Activated gamma-delta T cell treated with Interleukin-2 at 50 U/mL for 16 hours (primary cell): ENCODE measurements at places on chromosomes 12 and 14.

DNA sequence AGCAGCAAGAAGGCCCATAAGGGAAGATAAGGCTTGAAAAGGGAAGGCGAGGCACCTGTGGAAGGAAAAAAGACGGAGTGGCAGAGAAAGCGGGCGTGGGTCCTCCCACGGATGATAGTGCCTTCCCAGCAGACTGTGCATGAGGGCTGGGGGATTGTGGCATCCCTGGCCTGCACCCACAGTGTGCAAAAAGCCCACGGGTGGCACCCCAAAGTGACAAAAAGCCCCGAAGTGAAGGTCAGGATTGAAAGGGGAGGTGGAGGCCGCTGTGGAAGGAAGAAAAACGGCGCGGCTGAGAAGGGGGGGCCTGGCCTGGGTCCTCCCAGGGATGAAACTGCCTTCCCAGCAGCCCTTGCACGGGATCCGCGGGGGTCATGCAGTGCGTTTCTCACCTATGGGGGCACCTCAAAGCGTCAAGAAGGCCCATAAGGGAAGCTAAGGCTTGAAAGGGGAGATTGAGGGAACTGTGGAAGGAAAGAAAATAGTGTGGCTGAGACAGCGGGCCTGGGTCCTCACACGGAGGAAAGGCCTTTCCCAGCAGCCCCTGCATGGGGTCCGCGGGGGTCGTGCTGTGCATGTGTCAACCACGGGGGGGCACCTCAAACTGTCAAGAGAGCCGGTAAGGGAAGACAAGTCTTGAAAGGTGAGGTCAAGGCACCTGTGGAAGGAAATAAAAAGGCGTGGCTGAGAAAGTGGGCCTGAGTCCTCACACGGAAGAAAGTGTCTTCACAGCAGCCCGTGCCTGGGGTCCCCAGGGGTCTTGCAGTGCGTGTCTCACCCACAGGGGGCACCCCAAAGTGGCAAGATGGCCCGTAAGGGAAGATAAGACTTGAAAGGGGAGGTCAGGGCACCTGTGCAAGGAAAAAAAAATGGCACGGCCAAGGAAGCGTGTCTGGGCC is 274.1 kb downstream of the ALG10 start:
- no peak for DNase-seq

DNA sequence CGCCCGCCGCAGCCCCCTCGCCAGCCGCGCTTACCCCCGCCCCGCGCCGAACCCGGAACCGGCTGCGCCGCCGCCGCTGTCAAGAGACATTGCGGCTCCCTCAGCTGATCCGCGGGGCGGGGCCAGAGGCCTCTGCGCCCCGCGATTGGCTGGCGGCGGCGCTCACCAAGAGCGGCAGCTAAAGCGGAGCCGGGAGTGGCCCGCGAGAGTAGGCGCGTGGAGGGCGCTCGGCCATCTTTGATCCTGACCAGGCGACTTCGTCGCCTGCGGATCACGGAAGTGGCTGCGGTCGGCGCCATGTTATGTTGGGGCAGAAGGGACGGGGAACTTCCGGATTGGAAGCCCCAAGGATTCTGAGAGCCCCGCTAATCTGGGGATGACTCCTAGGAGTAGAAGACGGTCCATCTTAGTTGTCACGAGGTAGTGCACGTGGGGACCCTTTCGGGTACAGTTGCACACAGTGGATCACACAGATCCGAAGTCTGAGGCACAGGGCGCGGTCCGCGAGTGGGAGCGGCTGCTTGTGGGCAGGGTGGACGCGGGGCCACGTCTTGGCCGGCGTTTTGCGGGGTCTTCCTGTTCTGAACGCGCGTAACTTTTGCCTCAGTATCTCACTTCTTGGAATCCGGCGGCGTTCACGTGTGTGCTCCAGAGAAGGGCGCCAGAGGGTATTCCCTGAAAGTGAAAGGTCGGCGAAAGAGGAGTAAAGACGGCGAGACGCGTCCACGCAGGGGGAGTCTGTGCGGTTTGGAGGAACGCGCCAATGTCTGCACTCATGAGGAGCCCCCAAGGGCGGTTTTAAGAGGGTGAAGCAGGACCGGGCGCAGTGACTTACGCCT is at the start of gene CHFR:
TSS of gene CHFR (minus strand) at position 93 of the 839 bp plus-strand sequence. CDS start 277 bp downstream, outside the sequence.
- DNase-seq: peak; percentile 91

DNA sequence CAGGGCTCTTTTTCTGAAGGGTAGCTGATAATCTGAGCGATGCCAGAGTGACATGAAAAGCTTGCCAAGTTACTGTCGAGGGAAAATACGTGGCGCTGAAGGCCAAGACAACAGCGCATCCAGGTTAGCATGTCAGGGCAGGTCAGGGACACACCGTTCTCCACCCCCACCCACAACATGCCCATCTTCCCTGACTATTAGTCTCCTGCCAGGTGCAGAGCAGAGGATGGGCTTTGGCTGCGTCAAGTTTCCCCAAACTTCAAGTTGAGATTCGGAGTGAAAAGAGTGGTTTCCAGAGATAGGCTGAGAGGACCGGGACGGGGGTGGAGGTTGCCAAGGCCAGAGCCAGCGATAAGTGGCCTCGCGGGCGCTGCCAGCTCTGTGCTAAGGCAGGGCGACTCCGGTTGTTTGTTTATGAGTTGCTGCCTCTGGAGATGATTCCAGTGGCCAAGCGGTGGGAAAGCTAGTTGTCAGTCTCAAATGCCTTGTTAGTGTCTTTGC is 1.7 kb downstream of the TRHDE start:
- no peak for DNase-seq

DNA sequence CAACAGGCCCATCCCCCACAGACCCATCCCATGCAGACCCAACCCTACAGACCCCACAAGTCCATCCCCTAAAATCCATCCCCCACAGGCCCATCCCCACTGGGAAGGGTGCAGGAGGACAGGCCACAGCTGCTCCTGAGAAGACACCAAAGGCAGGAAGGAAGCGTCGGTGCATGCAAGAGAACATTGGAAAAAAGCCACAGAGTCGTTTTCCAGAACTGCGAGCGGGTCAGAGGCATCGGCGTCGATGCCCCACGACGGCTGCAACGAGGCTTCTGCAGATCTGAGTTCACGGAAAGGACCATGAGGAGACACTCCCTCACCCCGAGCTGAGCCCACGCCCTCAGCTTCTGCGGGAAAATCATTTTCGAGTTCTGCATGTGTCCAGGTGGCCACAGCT is 59.6 kb upstream of the GALNT9 start:
- no peak for DNase-seq

DNA sequence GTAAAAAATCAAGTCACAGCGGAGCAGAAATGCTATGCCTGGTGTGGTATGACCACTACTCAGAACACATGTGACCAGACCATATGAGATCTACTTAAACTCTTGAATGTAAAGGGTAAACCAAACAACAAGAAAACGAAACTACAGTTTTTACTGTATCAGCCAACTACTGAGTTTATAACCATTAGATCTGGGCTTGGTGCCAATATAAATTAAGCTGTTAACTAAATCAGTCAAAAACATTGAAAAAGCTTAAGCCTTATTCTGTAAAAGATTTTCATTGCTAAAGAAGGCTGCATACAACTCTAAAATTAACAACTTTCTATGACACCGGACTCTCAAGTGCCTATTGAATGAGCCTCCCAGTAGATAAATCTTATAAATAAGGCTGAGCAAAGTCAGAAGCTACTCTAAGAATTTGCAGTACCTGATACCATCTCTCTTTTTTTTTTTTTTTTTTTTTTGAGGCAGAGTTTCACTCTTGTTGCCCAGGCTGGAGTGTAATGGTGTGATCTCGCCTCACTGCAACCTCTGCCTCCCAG is 35.4 kb downstream of the SPTLC2 start:
- DNase-seq: no peak

DNA sequence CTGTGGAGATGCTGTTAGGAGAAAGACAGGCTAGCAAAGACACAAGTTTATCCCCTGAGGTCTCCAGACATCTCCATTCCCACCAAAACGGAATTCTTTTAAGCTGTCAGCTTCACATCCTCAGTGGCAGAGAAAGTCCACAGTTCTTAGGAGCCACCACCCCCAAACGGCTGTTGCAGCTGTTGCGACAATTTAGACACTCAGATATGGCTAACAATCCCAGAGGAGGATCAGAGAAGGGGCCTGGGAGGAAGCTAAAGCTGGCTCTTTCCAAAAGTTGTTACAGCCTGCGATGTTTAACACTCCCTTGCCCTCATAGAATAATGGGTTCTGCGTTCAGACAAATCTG is 1.9 kb upstream of the ATP5MC2 start:
- DNase-seq: no peak

DNA sequence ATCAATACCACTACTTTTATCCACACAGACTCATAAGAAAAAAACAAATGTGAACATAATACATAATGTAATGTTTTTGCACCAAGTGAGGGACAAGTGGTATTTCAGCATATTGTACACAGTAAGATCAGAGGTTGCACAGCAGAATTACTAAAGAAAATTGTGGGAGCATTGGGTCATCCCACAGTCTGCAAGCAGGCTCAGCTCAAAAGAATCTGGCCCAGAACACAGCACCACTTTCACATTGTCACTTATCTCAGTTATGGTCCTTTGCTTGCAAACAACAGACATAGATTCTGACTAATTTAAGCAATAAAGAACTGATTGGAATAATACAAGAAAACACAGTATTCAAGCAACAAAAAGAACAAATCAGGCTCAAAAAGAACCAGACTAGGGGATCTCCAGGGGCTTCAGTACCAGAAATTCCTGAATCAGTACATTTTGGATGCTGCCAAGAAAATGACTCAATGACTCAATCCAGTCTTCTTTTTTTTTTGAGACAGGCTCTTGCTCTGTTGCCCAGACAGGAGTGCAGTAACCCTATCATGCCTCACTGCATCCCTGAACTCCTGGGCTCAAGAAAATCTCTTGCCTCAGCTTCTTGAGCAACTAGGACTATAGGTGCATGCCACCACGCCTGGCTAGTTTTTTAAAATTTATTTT is 42.9 kb upstream of the EEA1 start:
- DNase-seq: no peak

DNA sequence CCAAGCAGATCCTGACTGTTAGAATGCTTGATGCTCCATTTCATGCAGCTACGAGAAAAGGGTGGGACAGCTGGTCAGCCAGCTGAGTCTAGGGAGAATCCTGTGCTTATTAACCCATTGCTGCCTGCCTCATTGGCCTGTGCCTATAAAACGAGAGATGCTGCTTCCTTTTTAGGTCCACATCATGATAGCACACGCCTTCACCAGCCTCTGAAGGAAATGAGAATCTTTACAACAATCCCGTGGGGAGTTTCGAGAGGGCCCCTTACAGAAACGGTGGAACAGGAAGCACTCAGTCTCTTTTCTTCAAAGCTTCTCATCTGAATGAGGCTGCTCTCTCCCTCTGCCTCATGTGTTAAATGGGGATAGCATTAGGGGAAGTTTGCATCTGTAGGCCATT is 147.3 kb upstream of the RFLNA start:
- no peak for DNase-seq

DNA sequence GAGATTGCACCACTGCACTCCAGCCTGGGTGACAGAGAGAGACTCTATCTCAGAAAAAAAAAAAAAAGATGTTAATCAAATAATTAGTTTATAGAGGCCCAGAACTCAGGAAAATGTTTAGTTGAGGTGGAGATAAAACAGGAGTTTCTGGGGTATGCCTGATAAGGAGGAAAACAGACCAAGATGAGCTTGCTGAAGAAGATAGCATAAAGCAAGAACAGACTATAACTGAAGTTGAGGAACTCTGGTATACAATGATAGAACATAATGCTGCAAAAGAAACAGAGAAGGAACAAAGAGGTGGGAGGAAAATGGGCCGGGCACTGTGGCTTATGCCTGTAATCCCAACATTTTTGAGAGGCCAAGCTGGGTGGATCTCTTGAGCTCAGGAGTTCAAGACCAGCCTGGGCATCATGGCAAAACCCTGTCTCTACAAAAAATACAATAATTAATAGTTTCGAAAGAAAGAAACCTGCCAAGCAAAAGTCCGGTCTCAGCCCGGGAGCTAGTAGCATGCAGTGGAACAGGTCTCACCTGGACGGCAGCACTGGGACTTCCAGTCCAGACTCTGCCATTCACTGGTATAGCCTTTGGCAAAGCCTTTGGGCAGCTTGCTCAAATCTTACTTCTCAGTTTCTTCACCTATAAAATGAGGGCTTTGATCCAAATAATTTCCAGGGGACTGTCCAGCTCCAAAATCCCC is 25.4 kb downstream of the SLC35E3 start:
- no peak for DNase-seq

- DNase-seq: no peak
Observed at GRCh38 chr12:26106347-26106746, 18.5 kb downstream of the BHLHE41 start.

GRCh38 chr12:104133866-104134265 is 4.1 kb downstream of the NFYB start:
- no peak for DNase-seq

DNA sequence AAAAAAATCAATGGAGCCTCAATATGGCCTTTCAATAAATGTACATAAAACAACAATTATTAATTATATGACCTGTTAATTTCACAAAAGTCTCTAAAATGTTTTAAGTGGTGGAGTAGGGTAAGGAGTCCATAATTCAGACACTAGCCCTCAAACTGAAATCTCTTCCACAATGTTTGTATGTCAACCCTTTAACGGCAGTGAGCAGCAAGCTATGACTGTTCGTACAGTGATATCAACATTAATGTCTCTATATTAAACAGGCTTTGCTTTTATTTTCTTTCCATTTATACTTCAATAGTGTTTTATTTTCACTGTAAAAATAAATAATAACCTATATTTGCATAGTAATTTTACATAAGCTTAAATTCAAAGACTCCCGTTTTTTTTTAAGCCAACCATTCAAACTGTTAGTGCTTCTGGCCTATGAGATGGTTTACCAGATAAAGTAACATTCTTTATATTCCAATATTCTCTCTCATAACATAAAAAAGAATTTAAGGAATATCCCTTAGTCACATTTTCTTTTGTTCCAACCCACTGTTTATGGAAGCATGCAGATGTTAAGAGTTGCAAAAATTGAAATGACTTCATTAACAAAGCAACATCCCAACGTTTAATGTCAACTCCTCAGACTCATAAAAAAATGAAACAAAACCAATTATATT is 2.3 kb downstream of the CDK17 start:
- no peak for DNase-seq

DNA sequence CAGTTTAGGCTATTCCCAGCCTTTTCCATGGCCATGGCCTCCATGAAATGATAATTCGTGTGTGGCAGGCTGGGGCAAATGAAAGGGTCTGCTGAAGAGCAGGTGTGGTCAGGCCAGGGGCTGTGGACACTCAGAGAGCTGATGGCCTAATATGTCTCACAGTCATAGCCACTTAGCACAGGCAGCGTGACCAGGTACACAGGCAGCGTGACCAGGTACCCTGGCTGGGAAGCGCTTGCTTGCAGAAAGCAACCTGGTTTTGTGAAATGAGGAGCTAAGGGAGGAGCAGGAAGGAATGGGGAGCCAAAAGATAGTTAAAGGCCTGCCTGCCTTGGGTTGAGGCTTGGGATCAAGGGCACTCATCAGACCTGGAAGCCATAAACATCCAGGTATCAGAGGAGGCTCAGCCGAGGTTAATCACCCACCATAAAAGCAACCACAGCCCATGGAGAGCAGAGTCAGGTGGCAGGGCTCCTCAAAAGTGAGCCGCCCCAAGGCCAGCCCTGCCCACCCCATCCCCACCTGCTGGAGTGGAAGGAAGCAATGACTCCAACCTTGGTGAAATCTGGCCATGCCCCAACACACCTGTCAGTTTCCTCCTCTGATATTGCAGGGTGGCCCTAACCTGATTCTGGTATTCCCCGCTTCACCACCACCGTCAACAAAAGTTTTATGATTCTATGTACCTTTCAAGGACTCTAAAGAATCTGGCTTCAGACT is 8.0 kb upstream of the KRT8 start:
- DNase-seq: no peak
